ENCODE measurements at places on chromosomes 7 and 10. TPM values are rescaled to one million over a fixed set of nuclear protein-coding genes. Genes with fewer than 3 reads are reported as not detected.

Gene PLAC9
- total RNA-seq: 0.79 TPM

Gene SLC18A3
- total RNA-seq: 0.20 TPM

Gene MNX1
- 86.5 TPM for total RNA-seq

Gene PRSS2
- total RNA-seq: 5.3 TPM

Gene ANKRD26
- 23.0 TPM for total RNA-seq

Gene GLI3
- total RNA-seq: 9.0 TPM

Gene STEAP4
- not detected for total RNA-seq

Gene NPSR1
- not detected for total RNA-seq

Gene SHLD2
- 19.2 TPM for total RNA-seq

Gene PLXDC2
- total RNA-seq: 38.5 TPM

GRCh38 chr10:48533951-48534720 is 70.7 kb downstream of the ARHGAP22 start:
- H3K4me3 ChIP-seq: no peak overlapping the region
- DNase-seq: no peak
- H3K4me1 ChIP-seq: no peaks in the 10 kb centered on the region
- peaks cover 5% of the 10 kb centered on the region for H3K27me3 ChIP-seq
- no peak overlapping the region for H3K27ac ChIP-seq

GRCh38 chr10:61097026-61097425 is 153.0 kb upstream of the RHOBTB1 start:
- peaks cover 8% of the 10 kb centered on the region for H3K27me3 ChIP-seq
- no peak overlapping the region for H3K27ac ChIP-seq
- no peak overlapping the region for H3K4me3 ChIP-seq
- H3K36me3 ChIP-seq: no peaks in the 10 kb centered on the region

DNA sequence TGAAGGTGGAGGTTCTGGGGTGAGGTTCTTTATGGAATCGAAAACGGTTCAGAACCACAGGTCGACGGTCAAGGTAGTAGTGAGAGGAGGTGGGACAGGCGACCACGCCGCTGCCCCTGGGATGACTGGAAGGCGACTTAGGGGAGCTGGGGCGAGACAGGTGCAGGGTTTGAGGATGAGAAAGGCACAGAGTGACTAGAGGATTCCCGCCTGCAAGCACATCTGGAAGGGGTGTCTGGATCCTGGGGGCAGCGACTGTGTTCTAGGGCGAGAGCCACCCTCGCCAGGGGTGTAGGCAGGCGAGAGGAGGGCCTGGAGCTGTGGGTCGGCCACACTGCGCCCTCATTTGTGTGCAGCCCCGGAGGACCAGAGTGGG is 468 bp upstream of the IRF5 start:
- H3K4me3 ChIP-seq: peak overlapping the region; percentile 70
- H3K4me1 ChIP-seq: peaks cover 4% of the 10 kb centered on the region
- H3K27ac ChIP-seq: no peak overlapping the region
- no peak for DNase-seq

DNA sequence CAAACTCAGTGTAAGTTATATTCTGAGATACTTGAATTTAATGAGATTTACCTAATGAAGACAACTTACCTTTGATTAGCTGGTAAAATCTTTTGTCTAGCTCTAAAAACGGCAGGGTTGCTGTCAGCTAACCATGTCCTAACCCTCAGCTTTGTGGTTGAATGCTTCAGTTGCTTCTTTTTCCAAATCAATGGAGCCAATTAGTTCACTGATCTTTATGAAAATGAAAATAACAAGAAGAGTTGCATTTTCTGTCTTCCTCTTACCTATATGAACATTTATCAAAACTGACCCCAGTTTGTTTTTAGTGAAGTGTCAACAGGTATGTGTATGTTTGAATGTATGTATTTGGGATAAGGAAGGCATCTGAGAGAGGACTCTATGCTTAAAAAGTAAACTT is 253.1 kb upstream of the MTPN start:
- no peaks in the 10 kb centered on the region for H3K4me1 ChIP-seq
- no peaks in the 10 kb centered on the region for H3K27me3 ChIP-seq
- no peak overlapping the region for H3K27ac ChIP-seq

DNA sequence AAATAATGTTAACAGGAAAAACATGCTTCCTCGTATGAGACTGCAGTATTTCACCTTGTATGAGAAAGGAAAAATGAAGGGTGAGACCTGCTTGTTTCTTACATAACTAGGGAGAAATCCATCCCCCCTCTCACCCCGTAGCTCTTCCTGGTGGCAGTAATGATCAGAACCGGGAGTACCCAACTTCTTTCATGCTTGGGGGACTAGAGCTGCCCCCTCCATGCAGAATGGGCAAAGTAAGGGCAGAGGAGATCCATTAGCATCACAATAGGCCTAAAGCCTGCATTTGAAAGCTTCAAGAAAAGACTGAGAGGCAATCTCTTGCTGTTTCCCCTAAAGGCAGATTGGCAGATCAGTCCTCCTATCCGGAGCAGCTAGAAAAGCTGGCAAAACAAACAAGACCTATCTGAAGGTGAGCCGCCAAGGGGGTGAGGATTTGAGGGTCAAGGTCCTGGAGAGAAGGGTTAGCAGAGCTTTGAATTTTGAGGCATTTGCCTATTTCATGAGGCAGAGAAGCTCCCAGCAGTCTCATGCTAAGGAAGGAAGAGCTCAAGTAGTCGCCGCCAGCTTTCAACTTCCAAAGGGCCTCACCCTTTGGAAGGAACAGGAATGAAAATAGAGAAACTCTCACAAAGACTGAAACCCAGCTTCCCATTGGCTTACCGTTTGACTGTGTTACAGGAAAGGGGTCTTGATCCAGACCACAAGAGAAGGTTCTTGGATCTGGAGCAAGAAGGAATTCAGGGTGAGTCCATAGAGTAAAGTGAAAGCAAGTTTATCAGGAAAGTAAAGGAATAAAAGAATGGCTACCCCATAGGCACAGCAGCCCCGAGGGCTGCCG is 36.2 kb downstream of the BAG3 start:
- peaks cover 8% of the 10 kb centered on the region for H3K27me3 ChIP-seq
- peak overlapping the region; percentile 66 for H3K4me3 ChIP-seq
- H3K4me1 ChIP-seq: peaks cover 15% of the 10 kb centered on the region
- DNase-seq: no peak
- peak overlapping the region; percentile 62 for H3K27ac ChIP-seq

GRCh38 chr10:86664341-86665217 is 3.7 kb upstream of the LDB3 start:
- no peaks in the 10 kb centered on the region for H3K36me3 ChIP-seq
- H3K4me1 ChIP-seq: peaks cover 24% of the 10 kb centered on the region
- no peak overlapping the region for H3K4me3 ChIP-seq
- DNase-seq: no peak

DNA sequence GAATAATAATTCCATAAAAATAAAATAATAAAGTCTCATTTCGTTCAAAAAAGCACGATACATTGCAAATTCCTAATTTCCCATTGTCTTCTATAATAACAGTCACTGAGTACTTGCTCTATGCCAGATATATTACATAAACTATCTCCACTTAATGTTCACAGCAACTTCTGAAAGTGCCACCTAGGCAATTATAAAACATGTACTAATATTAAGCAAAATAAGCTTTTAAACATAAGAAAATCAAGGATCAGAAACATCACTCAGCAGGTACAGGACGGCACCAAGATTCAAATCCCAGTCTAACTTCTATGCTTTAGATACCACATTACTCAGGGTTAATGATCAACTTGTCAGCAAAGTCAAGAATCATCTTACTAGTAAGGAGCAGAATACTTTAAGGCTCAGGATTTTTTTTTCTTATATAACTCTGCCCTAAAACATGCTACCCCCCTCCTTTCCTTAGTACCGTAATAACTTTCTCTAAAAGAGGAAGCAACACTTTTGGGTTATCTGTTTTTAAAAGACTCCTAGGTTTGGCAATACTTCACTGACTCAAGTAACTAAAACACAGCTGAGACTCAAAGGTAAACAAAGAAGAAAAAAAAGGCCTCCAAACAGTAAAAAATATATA is 51.3 kb downstream of the USP6NL start:
- no peaks in the 10 kb centered on the region for H3K27me3 ChIP-seq
- no peak overlapping the region for H3K27ac ChIP-seq
- peaks cover 23% of the 10 kb centered on the region for H3K36me3 ChIP-seq
- no peak overlapping the region for H3K4me3 ChIP-seq

GRCh38 chr7:151009327-151010036 is 14.8 kb downstream of the ATG9B start:
- no peak overlapping the region for H3K27ac ChIP-seq
- H3K4me3 ChIP-seq: no peak overlapping the region
- H3K4me1 ChIP-seq: peaks cover 3% of the 10 kb centered on the region
- no peaks in the 10 kb centered on the region for H3K36me3 ChIP-seq

- H3K4me3 ChIP-seq: no peak overlapping the region
- no peaks in the 10 kb centered on the region for H3K36me3 ChIP-seq
- peaks cover 5% of the 10 kb centered on the region for H3K27me3 ChIP-seq
- DNase-seq: no peak
- peaks cover 2% of the 10 kb centered on the region for H3K4me1 ChIP-seq
- no peak overlapping the region for H3K27ac ChIP-seq
Observed at GRCh38 chr10:44032216-44032615, 352.7 kb downstream of the CXCL12 start.

GRCh38 chr10:132515811-132516726 is 21.5 kb upstream of the INPP5A start:
- H3K36me3 ChIP-seq: no peaks in the 10 kb centered on the region
- H3K4me3 ChIP-seq: no peak overlapping the region
- peak overlapping the region; percentile 94 for H3K27ac ChIP-seq
- peaks cover 20% of the 10 kb centered on the region for H3K4me1 ChIP-seq
- peaks cover 18% of the 10 kb centered on the region for H3K27me3 ChIP-seq

DNA sequence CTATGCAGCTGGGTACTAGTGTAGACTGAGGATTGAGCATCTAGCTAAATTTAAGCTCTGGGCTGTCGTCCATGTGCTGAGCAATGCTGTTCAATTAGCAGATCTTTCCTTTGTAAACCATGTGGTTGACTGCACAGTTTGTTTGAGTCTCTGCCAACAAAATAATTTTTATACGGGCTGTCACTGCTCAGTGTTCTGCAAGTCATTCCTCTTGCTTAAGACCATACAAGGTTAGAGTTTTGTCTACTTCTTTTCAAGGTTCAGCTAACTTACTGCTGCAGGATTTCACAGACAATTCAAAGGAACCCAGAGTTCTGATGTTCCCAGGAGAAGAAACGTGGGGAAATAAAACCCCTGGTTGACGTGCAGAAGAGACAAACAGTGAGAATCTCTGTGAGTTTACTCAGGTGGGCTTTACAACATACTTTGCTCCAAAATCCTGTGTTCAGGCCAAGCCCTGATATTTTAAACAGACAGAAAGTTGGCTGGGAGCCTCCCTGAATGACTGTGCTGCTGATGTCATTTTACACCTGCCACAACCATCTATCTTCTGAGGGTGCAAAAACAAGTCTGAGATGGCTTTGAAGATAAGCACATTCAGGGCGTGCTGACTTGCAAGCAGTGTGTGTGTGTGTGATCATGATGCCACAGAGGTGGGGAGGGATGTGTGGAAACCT is 177.1 kb upstream of the SVIL start:
- peaks cover 1% of the 10 kb centered on the region for H3K4me1 ChIP-seq
- H3K36me3 ChIP-seq: no peaks in the 10 kb centered on the region
- no peak for DNase-seq
- H3K27me3 ChIP-seq: peaks cover 38% of the 10 kb centered on the region
- no peak overlapping the region for H3K4me3 ChIP-seq

GRCh38 chr7:12569673-12570072 is 847 bp upstream of the SCIN start:
- no peak for DNase-seq
- no peaks in the 10 kb centered on the region for H3K36me3 ChIP-seq
- peaks cover 64% of the 10 kb centered on the region for H3K27me3 ChIP-seq
- peaks cover 6% of the 10 kb centered on the region for H3K4me1 ChIP-seq

- no peaks in the 10 kb centered on the region for H3K36me3 ChIP-seq
- H3K27ac ChIP-seq: no peak overlapping the region
- peaks cover 2% of the 10 kb centered on the region for H3K4me1 ChIP-seq
- H3K27me3 ChIP-seq: no peaks in the 10 kb centered on the region
- H3K4me3 ChIP-seq: no peak overlapping the region
Observed at GRCh38 chr10:116178086-116178605, 94.9 kb downstream of the GFRA1 start.

GRCh38 chr10:113007343-113007771 is 57.3 kb downstream of the TCF7L2 start:
- no peak overlapping the region for H3K27ac ChIP-seq
- peaks cover 37% of the 10 kb centered on the region for H3K4me1 ChIP-seq
- H3K4me3 ChIP-seq: no peak overlapping the region
- H3K27me3 ChIP-seq: no peaks in the 10 kb centered on the region

DNA sequence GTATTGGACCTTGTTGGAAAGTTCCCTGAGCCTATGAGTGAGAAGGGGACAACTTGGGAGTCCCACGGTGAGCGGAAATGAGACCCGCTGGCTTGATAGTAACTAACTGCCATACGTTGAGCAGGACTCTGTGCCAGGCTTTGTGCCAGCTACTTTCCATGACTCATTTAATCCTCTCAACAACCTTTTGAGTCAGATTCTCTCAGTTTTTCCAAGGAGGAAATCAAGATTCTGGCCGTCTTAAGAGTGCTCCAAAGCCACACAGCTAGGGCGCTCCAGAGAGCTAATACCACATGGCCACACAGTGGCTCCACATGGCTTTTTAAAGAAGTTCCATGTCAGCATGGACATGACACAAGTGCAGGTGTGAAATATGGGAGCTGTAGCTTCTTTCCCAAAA is 55.7 kb downstream of the NOD1 start:
- DNase-seq: no peak
- H3K4me3 ChIP-seq: no peak overlapping the region
- no peaks in the 10 kb centered on the region for H3K27me3 ChIP-seq

- H3K4me1 ChIP-seq: peaks cover 17% of the 10 kb centered on the region
- no peak overlapping the region for H3K27ac ChIP-seq
- peaks cover 40% of the 10 kb centered on the region for H3K27me3 ChIP-seq
Observed at GRCh38 chr10:114021154-114021553, 22.5 kb upstream of the ADRB1 start.

GRCh38 chr7:137606061-137606674 is 240.6 kb downstream of the DGKI start:
- no peak overlapping the region for H3K4me3 ChIP-seq
- peaks cover 16% of the 10 kb centered on the region for H3K27me3 ChIP-seq
- H3K27ac ChIP-seq: no peak overlapping the region
- no peak for DNase-seq
- no peaks in the 10 kb centered on the region for H3K36me3 ChIP-seq

- H3K4me3 ChIP-seq: peak overlapping the region; percentile 5
- H3K27ac ChIP-seq: peak overlapping the region; percentile 84
- no peaks in the 10 kb centered on the region for H3K27me3 ChIP-seq
- DNase-seq: no peak
Observed at GRCh38 chr7:139691253-139691781, 86.5 kb downstream of the HIPK2 start.

GRCh38 chr7:156942708-156943090 is 6.8 kb upstream of the NOM1 start:
- H3K4me1 ChIP-seq: peaks cover 6% of the 10 kb centered on the region
- DNase-seq: no peak
- H3K27ac ChIP-seq: no peak overlapping the region
- H3K27me3 ChIP-seq: peaks cover 17% of the 10 kb centered on the region

Data from progenitor cell of endocrine pancreas (in vitro differentiated cells).